CD4-positive, alpha-beta T cell treated with Interleukin-15 for 4 hours (primary cell): ENCODE measurements at places on chromosomes 7 and 10.

- no peak for DNase-seq
These were observed 1012.4 kb upstream of the C7orf33 start for GRCh38 chr7:147578196-147578595.

DNA sequence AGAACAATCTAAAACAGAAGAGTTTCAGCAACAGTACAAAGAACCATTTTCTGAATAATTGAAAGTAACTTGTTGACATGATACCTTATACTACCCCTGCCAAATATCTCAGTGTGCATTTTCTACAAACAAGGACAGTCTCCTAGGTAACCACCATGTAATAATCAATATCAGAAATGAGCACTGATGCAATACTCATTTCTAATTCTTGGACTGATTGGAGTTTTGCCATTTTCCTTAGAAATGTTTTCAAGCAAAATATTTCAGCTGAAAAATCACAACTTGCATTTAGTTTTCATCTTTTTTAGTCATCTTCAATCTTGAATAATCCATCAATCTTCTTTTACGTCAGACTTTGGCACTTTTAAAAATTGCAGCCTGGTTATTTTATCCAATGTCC lies 420.2 kb downstream of the CDC14C start:
- DNase-seq: no peak

GRCh38 chr7:96188591-96188991 lies 133.3 kb downstream of the SLC25A13 start:
- no peak for DNase-seq

GRCh38 chr7:158702196-158702595 lies 2.4 kb downstream of the NCAPG2 start:
- no peak for DNase-seq

DNA sequence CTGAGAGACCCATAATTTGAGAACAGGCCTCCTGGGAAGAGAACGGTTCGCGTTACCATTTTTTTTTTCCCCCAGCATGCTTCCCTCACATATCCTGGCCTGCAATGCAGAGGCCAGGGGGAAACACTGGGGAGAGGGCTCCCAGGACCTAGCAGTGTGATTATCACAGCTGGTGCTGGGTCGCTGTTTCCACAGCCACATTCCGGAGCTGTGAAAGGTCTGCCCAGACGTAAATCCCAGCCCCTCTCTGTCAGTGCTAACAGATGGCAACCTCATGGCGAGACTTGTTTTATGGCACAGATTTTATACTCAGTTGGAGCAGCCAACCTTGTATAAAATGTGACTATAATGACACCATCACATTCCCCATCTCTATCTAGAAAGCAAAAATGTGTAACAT lies 150.5 kb downstream of the PLXDC2 start:
- no peak for DNase-seq

- DNase-seq: no peak
These were observed 144.3 kb upstream of the TCF7L2 start for GRCh38 chr10:112805701-112806100.

DNA sequence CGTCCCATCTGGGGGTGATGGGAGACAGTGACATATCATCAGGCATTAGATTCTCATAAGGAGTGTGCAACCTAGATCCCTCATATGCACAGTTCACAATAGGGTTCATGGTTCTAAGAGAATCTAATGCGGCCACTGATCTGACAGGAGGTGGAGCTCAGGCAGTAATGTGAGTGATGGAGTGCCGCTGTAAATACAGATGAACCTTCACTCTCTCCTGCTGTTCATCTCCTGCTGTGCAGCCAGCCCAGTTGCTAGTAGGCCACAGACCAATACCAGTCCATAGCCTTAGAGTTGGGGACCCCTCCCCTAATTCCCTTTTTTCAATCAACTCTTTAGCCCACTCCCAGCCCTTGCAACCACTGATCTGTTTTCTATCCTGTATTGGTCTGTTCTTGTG lies 581.1 kb upstream of the AUTS2 start:
- no peak for DNase-seq

GRCh38 chr10:84065804-84066601 lies 73.3 kb upstream of the GHITM start:
- DNase-seq: no peak

- no peak for DNase-seq
These were observed 71.9 kb downstream of the ELFN1 start for GRCh38 chr7:1741751-1742554.

DNA sequence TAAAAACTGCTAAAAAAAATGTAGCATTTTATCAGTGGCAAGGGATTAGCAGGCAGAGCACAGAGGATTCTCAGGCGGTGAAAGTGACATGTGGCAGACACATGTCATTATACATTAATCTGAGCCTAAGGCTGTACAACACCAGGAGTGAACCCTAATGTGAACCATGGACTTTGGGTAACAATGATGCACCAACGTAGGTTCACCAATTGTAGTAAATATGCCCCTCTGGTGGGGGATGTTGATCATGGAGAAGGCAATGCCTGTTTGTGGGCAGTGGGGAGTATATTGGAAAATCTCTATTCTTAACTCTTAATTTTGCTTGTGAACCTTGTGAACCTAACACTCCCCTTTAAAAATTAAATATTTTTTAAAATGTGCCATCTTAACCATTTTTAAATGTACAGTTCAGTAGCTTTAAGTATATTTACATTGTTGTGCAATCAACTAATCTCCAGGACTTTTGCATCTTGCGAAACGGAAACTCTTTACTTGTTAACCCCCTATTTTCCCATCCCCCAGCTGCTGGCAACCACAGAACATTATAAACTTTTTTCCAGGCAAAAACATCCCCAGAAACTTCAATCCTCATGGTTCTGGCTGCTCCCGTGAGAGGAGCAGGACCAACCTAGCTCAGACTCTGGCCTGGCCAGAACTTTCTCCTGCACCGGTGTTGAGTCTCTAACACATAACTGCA lies 29.9 kb downstream of the LRRC20 start:
- no peak for DNase-seq

- no peak for DNase-seq
These were observed 64.9 kb downstream of the MYL10 start for GRCh38 chr7:101563943-101564777.

DNA sequence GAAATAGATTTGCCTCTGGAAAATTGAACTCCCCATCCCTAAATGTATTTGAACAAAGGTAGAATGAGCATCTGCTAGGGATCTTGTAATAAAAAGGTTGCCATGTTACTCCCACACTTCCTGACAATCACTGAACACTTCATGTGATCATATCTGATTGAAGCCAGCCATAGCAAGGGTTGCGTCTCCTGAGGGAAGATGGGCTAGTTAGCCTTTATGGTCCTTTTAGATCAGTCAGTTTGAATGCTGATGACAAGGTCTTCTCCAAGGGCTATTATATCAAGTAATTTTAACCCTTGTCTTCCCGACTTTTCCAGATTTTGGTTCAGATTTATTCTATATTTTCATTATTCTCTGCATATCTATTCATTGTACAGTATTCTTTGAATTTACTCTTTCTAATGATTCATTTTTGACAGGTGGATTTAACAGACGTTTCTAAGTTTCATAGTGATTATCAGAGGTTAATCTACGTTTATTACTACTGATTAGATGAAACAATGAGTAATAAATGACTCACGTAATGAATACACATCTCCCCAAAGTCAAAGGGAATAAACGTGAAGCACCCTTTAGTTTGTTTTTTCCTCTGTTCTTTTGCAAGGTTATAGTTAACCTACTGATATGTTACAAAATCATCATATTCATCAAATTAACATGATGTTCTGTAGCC lies 28.1 kb downstream of the CSGALNACT2 start:
- DNase-seq: no peak

DNA sequence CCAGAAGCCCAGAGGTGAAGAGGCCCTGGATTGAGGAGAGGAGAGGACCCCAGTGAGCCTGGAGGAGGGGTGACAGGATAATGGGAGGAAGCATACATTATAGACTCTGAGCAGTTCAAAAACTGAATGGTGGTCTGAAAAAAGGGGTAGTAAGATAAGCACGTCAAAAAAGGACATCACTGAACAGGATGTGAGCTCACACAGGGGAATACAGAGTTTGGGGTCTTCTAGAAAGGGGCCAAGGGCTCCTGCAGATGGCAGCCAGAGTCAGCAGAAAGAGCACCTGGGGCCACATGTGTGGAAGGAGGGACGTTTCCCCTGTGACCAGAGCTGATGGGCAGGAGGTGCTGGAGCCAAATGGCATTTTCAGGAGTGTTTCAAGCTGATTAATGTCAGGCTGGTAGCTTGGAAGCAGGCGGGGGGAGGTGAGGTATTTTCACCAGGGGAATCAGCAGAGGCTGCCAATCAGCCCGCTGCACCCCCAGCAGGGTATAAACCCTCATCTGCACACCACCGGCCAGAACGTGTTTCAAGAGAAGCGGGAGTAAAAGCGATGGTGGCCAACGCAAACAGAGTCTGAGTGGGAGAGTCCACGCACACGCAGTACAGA lies 85.8 kb downstream of the TNS3 start:
- no peak for DNase-seq

GRCh38 chr10:58741673-58742072 lies 229.0 kb downstream of the BICC1 start:
- DNase-seq: no peak

DNA sequence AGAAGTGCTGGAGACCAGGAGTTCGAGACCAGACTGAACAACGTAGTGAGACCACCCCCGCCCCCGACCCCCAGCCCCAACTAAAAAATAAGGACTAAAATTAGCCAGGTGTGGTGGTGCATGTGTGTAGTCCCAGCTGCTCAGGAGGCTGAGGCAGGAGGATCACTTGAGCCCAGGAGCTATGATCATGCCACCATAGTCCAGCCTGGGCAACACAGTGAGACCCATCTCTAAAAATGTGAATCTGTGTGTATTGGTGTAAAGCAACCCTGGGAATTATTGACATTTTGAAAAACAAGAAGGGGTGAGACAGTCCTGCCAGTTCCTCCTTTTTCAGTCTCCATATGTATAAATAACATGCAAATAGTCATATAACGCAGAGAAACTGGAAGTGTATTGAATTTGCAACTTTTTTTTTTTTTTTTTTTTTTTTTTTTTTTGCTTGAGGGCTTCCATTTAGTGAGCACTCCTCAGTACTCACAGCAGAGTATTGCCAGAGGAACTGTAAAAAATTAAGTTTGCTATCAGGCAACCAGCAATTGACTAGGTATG lies 3.4 kb upstream of the ITGB1 start:
- no peak for DNase-seq

DNA sequence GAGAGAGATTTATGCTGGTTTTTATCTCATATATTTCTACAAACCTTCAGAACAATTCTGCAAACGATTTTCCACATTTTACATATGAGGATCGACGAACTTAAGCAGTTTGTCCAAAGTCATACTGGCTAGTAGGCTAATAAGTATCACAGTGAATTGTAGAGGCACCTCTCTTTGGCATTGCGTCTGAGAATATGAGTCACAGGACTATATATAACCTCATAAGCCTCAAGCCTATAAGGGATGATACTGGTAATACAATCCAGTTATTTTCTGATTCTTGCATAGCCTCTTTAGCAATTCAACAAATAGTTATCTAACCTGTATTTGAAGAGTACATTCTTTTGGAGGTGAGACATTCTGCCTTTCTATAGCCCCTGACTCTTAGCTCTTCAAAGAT lies 129.8 kb downstream of the GPR158 start:
- no peak for DNase-seq

- no peak for DNase-seq
These were observed 33.9 kb upstream of the PROSER2 start for GRCh38 chr10:11789306-11789705.

DNA sequence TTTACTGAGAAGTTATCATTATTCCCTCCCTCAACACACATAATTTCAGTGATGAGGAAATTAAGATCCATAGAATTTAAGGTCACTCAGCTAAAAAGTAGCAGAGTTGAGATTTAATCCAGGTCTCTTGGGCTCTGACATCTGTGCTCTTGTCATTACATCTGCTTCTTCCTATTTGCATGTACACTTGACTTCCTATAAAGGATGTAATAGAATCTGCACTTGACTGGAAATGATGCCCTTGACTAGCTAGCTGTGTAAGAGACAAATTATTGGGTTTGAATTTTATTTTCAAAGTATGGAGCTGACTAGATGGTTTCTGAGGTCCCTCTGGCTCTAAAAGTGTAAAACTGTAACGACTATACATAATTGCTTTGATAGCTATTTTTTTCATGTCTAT lies 59.5 kb downstream of the AGK start:
- DNase-seq: no peak

DNA sequence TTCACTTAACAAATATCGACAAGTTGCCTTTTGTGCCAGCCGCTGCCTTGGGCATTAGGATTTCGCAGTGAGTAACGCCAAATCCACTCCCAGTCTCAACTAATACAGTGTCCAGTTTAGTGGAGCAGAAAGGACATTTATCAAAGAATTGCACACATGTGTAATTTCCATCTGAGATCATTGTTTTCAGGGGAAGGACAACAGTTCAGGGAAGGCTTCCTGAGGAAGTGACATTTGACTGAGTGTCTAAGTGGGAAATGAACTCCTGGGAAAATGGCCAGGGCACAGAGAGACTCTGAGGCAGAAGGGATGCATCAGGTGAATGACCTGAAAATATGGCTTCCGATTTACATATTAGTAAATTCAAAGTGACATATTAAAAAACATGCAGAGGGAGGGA lies 89.4 kb downstream of the ITGA8 start:
- no peak for DNase-seq

- DNase-seq: no peak
These were observed 241.9 kb downstream of the PTPRN2 start for GRCh38 chr7:158345731-158346130.

- no peak for DNase-seq
These were observed 221.7 kb downstream of the TCERG1L start for GRCh38 chr10:131089861-131090260.

DNA sequence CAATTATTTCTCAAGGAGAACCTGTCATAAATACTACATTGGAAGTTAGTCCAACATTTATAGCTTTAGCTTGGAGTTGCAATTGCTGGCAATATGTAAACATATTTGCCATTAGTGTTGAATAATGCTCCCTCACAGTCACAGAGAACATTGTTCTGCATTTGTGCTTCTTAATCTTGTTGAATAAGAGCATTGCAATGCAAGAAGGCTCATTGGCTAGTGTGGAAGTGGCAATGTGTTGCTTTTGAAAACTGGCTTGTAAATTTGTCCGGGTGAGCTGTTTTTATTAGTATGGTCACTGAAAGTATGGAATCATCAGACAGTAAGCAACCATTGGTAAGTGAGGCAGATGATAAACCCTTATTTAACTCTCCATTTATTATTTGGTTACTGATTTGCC lies 47.7 kb upstream of the MBL2 start:
- DNase-seq: no peak

- no peak for DNase-seq
These were observed 34.5 kb downstream of the NRG3 start for GRCh38 chr10:81909453-81909852.

DNA sequence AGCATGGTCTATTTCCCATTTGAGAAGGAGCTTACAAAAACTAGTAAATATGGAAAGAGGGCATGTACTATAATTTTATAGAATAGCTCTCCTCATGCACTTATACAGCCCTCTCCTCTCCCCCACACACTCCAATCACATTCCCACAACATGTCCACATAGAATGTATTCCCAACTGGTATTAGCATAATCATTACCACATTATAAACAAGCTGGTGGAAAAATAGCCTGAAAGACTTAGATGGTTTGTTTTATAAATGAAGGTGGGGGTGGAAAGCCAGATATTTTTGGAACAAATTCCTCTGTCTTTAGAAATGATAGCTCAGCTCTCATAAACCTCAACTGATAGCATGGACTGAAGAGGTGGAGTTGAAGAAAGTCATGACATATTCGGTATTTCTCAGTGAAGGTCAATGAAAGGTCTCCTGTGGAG lies 410.1 kb downstream of the SUGCT start:
- DNase-seq: no peak

GRCh38 chr10:107915215-107915610 lies 750.7 kb upstream of the SORCS1 start:
- DNase-seq: no peak
